ENCODE measurements at places on chromosomes 5 and 9.

GRCh38 chr5:130061746-130062145 is 157.5 kb downstream of the CHSY3 start:
- no peak for DNase-seq

DNA sequence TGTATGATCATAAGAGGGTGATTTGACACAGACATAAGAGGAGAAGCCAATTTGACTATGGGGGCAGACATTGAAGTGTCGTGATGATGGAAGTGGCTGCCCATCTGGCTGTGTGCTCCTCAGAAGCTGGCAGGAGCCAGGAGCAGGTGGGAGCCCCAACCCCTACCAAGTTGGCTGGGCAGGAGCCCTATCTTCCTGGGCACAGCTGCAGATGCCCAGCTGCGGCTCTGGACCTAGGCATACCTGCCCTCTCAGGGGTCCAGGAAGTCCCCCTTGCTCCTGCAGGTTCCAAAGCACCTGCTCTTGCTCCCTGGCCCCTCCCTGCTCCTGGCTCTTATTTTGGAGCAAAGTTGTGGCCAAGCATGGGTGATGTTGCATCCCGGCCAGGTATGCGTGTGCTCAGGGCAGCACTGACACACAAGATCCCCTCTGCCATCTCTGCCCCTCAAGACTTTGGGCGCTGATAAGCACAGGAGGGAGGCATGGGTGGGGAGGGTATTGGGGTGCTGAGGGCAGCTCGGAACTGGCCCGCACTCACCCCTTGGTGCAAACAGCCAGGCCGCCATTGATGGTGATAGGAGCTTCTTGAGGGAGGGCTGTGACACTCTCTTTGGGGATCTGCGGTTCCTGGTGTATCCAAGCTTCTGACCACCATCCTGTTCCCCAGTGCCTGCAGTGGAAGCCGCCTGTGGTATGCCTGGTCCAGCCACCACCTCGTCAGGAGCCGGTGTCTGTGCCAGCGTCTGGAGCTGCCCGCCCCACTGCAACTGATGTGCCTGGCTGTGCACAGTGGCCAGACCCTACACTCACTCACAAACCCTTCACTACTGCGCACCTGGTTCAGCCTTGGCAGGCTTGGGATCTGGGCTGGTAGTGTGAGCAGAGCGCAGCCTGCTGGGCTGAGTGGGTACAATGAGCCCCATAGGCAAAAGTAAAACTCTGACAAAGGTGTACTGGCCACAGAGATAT is 230.9 kb downstream of the CDH9 start:
- no peak for DNase-seq

- no peak for DNase-seq
Observed at GRCh38 chr5:42483472-42484154, 60.4 kb downstream of the GHR start.

DNA sequence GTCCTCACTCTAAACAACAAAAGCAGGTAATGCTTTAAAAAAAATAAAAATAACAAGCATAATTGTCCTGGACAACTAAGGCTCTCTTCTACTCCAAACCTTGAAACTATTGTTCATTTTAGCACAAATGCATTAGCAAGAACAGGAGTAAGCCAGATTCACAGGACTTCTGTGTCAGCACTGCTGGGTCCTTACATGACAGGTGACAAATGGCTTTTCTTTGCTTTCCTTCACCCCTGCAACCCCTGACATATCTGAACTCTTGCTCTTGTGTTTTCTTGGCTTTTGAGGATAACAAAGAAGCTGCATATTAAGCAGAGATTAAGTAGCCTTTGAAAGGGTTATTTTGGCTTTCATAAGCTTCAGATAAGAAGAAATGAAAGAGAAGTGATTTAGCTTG is 71.1 kb downstream of the ZNF474 start:
- DNase-seq, result no peak

DNA sequence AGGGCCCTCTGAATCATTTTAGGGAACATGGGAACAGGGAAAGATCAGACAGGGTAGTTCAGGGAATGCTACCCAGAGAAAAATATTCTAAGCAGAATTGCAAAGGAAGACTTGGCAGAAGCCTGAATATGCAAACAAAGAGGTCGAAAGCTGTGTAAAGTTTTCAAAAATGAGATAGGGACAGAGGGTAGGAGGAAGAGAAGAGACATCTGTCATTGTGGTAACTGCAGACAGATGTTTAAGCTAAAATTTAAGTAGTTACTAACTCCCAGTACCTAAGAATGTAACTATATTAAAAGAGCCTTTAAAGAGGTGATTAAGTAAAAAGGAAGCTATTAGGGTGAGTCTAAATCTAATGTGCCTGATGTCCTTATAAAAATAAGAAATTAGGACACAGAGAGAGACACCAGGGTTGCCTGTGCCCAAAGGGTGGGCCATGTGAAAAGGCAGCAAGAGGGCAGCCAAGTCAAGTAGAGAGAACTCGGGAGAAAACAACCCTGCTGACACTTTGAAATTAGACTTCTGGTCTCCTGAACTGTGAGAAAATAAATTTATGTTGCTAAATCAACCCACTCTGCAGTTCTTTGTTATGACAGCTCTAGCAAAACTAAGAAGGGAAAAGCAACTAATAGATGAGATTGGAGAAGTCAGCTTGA is 1647.4 kb upstream of the C9orf72 start:
- no peak for DNase-seq

DNA sequence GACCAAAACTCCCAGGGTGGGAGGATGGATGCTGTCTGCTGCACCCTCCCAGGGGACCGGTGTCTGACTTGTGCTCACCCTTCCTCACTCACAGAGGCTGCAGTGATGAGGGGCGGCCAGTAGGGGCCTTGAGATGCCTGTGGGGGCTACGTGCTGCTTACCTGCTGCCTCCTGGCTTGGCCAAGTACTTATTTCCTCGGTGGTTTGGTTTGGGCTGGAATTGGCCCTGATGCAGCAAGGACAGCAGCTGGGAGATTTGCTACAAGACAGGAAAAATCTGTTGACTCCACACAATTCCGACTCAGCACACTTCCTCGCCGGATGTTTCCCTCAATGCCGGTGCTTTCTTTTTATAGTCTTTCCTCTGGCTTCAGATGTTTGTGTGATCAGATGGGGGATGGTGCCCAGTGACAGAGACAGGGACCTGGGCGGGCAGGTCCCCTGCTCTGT is 6.6 kb downstream of the PCDH12 start:
- DNase-seq, result no peak

- DNase-seq, result no peak
Observed at GRCh38 chr9:127918183-127919107, 1.6 kb upstream of the ST6GALNAC4 start.

- no peak for DNase-seq
Observed at GRCh38 chr5:138647261-138647788, 72.1 kb upstream of the HSPA9 start.

GRCh38 chr9:38086496-38086895 is 17.5 kb upstream of the SHB start:
- DNase-seq, result no peak

- DNase-seq, result peak; percentile 76
Observed at GRCh38 chr9:98192503-98193335, at the start of gene CORO2A. TSS of gene CORO2A (minus strand) at chr9:98192637. CDS start at chr9:98157660, 34,977 bp downstream.

DNA sequence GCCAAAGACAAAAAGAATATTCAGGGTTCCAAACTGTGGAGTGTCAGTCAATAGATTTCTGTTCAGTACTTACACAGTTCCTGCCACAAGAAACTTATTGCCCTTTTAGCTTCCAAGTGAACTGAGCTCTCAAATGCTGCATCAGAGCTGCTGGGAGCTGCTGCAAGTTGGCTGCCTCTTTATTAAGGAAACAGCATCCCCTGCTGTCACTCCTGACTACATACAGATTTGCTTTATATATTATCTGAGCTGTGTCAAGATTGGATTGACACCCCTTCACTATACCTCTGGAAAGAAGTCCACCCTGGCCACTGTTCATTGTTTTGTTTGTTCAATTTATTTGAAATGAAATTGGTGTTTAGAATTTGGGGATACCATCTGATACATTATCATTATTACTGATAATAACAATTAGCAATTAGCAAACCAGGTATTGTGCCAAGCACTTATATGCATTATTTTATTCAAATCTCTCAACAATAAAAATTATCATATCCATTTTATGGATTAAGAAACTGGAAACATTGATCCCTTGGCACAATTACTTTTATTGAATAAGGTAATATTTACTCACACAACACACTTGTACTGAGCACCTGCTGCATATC is 16.4 kb upstream of the C5orf58 start:
- no peak for DNase-seq

- DNase-seq, result no peak
Observed at GRCh38 chr5:128538250-128539037, 399 bp upstream of the FBN2 start.

- DNase-seq, result no peak
Observed at GRCh38 chr5:83474161-83474796, 2.7 kb downstream of the VCAN start.

DNA sequence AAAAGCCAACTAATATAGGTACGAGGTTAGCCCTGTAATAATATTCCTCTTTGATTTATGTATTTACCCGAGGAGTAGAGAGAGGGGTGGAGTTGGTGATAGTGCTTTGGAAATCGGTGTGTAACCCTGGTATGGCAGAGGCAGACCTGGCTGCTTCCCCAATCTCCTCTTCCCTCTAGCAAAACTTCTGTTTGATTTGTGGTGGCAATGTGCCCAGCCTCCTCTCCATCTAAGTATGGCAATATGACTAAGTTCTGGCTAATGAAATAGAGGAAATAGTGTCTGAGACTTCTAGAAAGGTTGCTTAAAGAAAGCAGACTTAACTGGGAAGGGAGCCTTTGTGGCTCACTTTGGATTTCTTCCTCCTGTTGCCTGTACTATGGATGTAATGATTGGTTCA is 491.1 kb downstream of the ENC1 start:
- no peak for DNase-seq

GRCh38 chr5:112848116-112848811 is 12.8 kb upstream of the SRP19 start:
- no peak for DNase-seq

DNA sequence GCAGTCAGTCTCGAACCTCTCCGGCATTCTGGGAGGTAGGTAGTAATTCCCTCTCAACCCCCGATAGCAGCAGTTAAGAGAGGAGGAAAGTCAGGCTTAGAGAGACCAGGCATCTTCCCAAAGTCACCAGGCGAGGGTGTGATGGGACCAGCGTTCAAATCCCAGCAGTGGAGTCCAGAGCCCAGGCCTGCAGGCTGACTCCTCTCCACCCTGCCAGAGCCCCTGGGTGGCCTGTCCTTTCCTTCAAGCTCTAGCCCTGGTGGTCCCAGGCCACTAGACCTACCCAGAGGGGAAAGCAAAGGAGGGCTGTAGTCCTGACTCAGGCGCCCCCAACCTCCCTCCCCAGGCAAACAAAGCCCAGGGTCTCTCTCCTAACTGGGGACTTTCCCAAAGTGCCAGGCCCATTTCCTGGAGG is 4.2 kb upstream of the NR5A1 start:
- DNase-seq, result no peak

GRCh38 chr9:89788434-89788833 is 183.6 kb downstream of the GADD45G start:
- no peak for DNase-seq

Data from stimulated activated CD4-positive, alpha-beta T cell treated with anti-CD3 and anti-CD28 coated beads, Interleukin-12 subunit alpha, Interleukin-12 subunit beta, amount 100 ng/mL, for 4 hours (primary cell).